ENCODE measurements at places on chromosomes 1 and 21.
A peak's percentile ranks its signal among the peaks of the same experiment; 100 is the strongest.

- no peak for DNase-seq
Observed at GRCh38 chr1:47754221-47754620, 243.0 kb downstream of the TRABD2B start.

GRCh38 chr1:166933633-166934032, 41.7 kb downstream of the ILDR2 start:
- peak; percentile 9 for DNase-seq

DNA sequence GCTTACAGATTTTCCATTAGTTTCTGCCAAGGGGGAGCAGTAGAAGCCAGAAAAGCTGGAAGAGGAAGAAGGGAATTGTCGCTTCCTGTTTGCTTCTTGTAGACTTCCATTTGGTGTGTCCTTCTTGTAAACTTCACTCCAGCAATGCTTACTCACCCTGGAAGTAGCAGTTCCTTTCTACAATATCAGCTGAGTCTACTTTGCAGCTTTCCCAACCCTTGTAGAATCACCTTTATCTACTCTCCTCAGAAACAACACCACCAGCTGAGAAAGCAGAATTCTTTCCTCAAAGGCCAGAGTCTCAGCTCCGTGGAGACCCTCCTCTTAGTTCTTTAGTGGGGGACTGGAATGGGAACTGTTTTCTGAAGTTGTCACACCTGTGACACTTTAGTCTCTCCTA, 1136.7 kb upstream of the TMPRSS15 start:
- no peak for DNase-seq

GRCh38 chr1:203521074-203521794, 27.3 kb downstream of the OPTC start:
- DNase-seq = no peak

DNA sequence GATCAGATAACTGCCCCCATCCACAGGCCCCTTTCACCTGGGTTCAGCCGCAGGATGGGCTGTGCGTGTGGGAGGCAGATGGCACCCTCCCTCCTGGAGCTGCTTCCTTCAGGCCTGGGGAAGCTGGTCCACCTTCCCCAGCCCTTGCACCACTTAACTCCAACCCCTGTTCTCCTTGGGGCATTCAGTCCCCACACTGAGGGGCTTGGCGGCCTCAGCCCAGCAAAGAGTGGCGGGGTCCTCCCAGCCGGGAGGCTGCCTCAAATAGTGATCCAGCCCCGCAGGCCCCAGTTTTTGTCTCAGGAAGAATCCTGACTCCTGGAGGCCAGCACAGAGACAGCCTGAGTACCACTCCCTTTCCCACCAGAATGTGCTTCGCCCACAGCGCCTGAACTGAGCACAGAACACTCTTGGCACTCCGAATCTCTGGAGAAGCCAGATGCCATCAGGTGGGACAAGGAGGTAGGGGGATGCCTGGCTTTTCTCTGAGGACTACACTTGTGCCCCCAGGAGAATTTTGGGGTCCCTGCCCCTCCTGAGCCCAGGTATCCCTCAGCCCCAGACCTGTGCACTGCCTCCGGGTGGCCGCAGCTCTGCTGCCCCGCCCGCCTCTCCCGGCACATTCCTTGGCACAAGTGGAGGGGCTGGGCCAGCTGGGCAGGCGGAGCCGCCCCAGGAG, 936 bp downstream of the PAQR6 start:
- DNase-seq = no peak

DNA sequence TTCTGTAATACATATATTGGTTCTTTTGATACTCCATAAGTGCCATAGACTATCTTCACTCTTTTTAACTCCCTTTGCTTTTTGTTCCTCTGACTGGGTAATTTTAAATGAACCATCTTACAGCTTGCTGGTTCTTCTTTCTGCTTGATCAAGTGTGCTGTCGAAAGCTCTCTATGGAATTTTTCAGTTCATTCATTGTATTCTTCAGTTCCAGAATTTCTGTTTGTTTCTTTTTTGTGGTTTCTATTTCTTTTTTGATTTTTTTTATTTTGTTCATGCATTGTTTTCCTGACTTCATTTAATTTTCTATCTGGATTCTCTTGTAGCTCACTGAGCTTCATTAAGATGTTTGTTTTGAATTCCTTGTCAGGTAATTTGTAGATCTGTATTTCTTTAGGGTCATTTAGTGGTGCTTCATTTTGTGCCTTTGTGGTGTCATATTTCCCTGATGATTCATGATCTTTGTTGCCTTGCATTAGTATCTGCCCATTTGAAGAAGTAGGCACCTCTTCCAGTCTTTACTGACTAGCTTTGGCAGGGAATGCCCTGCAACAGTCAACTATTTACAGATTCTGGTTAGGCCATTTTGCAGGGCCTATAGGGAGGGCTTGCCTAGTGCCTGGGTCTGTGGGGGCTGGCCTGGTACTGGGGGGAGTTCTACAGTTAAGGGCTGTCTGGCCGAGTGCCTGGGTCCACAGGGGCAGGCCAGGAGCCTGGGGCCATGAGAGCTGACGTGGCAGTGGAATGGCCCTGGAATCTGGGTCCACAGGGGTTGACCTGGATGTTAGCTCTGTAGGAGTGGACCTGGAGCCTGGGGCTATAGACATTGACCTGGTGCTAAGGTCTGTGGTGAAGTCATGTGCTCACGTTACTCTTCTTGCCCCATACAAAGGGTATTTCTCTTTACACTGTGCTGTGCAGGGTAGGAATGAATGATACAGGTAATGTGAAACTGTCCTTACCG, 89.7 kb downstream of the MAGI3 start:
- DNase-seq = peak; percentile 12

DNA sequence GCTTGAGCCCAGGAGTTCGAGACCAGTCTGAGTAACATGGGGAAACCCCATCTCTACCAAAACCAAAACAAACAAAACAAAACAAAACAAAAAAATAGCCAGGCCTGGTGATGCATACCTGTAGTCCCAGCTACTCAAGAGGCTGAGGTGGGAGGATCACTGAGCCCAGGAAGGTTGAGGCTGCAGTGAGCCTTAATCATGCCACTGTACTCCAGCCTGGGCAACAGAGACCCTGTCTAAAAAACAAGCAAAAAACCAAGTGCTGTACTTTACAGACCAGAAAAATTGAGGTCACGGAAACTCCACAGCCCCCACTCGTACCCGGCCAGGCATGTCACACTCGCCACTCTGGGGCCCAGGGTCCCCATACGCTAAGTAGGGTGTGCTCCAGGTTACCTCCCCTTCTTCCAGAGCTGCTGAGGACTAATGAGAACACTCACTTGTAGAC, 22.9 kb downstream of the ATP2B4 start:
- DNase-seq = no peak

DNA sequence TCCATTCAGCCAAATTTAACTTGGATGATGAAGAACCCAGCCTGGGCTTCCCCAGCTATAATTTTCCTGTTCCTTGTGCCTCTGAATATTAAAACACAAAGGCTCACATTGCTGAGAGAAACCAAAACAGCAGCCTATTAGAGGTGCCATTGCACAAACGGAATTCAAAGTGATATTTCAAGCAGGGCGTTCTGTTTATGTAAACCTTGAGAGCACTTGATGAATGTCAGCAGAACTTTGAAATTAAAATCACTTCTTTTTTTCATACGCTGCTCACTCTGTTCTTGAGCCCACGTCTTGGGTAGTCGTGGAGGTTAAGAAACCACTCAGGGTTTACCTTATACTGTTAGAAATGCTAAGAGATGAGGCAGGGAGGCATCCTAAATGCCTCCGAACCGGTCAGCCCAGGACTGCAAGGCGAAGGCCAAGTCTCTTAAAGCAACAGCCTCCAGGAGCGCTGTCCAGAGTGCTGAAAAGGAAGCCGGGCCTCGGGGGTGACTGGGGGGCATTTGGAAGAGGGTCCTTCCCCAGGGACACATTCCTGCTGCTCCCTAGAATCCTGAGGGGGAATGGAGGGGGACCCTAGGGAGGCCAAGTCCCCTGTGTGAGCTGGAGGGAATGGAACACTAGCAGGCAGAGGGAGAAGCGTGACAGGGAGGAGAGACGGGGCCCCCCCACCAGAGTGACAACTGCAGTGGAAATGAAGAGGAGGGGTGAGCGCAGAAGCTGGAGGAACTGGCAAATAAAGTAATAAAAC, 154.8 kb upstream of the VAMP3 start:
- peak; percentile 41 for DNase-seq

DNA sequence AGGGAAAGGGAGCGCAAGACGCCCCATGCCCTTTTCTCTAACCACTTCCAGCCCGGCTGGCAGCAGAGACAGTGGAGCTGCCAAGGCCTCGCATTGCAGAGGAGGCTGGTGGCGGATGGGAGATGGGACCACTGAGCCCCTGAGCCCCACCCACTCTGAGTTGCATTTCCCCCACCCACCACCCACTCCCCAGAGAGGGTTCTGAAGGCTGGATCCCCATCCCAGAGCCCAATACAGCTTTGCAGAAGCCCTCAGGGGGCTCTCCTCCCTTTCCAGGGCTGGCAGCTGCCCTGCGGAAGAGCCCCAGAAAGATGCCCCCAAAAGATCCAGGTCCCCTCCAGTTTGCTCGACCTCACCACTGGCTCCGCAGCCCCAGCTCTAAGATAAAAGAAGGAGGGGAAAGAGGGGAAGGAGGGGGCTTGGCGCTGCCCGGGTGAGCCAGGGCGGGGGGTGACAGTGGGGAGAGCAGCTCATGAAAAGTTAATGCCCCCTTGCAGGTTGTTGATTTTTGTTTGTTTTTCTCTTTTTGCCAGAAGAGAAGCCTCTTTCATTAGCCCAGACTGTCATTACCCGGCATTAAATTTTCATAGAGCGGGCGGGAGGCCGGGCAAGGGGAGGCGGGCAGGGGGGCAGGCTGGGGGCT, 38.4 kb upstream of the CASZ1 start:
- no peak for DNase-seq

- no peak for DNase-seq
Observed at GRCh38 chr1:214635086-214635485, 32.1 kb downstream of the CENPF start.

DNA sequence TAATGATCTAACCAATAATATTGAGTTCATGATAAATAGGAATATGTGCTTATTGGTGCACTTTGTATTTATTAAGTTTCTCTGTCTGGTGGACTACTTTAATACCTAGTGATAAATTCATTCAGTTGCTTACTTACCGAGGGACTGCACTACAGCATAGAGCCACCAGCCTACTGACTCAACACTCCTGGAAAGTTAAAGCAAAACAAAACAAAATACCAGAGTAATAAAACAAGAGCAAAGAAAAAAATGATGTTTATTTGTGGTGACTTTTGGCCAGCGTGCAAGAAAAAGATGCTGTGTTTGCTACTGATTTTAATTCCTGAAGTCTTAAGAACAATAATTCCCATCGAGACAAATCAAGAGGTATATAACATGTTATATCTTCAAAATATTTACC, 586.3 kb downstream of the PLA2G4A start:
- DNase-seq = no peak

DNA sequence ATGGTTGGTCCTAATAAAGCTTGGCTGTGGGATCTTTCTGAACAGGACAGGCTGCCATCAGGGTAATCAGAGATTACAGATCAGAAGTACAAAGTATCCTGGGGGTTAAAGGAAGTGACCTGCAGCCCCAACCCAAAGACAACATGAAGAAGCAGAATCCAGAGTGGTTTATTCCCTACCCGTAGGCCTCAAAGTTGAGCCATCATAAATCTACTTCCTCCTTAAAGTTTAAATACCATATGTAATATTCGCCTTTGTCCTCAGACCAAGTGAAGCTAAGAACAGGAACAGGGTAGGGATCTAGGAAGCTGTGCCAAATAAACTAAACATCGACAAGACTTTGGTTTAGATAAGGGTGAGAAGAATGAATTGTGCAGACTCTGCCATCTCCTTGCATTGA, 15.9 kb upstream of the DHX9 start:
- no peak for DNase-seq

DNA sequence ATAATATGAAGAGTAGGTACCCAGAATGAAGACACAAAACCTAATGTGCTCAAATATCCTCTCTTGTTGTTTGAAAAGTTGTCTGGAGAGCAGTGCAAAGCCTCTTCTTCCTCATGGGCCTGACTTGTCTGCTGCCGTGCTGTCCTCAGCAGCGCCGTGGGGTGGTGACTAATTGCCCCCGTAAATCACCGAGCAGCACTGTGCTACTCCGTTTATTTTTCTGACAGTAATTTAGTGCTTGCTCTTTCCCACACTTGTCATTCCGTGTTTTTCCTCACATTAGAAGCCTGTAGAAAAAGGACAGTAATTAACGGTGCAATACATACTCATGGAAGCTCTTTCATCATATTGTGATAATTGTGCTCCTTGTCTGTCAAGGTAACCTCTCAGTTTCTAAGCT, 114.8 kb upstream of the BARHL2 start:
- DNase-seq = no peak

- DNase-seq = no peak
Observed at GRCh38 chr1:214386747-214387146, 105.8 kb downstream of the SMYD2 start.

DNA sequence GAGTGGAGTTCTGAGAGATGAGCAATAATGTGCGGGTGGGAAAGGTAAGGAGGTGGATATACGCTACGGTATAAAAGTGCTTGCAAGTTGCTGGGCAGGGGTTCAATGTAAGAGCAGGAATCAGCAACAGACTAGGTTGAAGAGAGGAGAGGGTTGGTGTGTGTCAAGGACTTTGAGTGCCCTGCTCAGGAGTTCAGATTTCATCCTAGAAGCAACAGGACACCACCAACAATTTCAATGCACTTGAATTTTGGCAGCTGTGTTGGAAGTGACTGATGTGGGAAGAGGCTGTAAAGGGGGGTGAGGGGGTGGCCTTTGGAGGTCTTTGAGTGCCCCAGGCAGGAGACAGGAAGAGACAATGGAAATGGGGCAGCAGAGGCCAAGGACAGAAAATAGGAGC, 57.3 kb downstream of the RHOU start:
- DNase-seq = no peak

DNA sequence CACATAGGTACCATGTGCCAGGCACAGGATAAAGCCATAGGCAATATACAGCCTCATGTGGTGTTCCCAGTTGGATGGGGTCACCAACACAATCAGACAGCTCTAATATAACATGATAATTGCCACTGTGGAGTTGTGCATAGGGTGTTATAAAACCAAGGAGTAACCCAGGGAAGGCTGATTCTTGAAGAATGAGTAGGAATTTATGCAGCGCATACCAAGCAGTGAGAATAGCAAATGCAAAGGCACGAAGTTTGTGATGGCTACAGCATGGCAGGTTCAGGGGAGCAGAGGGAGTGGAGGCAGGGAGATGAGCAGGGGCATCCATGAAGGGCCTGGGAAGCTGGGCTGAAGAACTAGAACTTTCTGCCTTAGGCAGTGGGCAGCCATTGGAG, 20.4 kb upstream of the SLC2A1 start:
- no peak for DNase-seq

DNA sequence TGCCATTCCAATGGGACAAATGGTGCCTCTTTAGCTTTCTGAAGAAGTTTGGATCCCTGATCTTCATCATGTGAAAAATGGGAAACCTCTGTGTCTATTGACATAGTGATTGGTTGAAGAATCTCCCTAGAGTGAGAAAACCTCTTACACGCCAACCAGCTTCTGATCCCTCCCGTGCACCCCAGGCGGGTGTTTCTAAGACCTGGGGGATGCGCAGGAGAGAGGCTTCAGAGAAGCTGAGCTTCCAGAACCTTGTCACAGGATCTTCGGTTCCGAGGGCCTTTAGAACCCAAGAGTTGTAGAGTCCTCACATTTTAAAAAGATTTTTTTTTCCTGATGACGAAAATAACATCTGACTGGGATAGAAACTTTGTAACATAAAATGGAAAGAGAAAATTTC, 11.3 kb downstream of the PODN start:
- no peak for DNase-seq

GRCh38 chr21:16377120-16377658, 647.4 kb downstream of the USP25 start:
- no peak for DNase-seq

- DNase-seq = no peak
Observed at GRCh38 chr21:43848771-43849170, 16.3 kb upstream of the AGPAT3 start.

GRCh38 chr1:159594625-159595405, 7.2 kb downstream of the APCS start:
- no peak for DNase-seq

GRCh38 chr1:28056129-28056925, 32.1 kb downstream of the EYA3 start:
- no peak for DNase-seq

Measured in foreskin fibroblast (primary cell).